Activated T-helper 2 cell treated with anti-CD3 and anti-CD28 coated beads, Interferon-gamma antibody, Interleukin-2, Interleukin-4, amounts not matched to agents 10 μg/mL and 5 μg/mL and 100 μg/mL, durations not matched to agents 14 hours and 24 hours and 36 hours (primary cell): ENCODE measurements at places on chromosomes 4 and X. TPM values are rescaled to one million over a fixed set of nuclear protein-coding genes. Genes with fewer than 3 reads are reported as not detected.

TEX13B gene
- total RNA-seq, result not detected in 2 replicates

XG gene
- total RNA-seq, result not detected in 2 replicates

SMIM31 gene
- total RNA-seq, result not detected in 2 replicates

CCDC110 gene
- total RNA-seq, result not detected in 2 replicates

PNCK gene
- total RNA-seq, result 0.18 and 0.43 TPM in 2 replicates

PNMA5 gene
- not detected in 2 replicates for total RNA-seq

MTNR1A gene
- not detected in 2 replicates for total RNA-seq

HEPH gene
- total RNA-seq, result not detected in 2 replicates

PSAPL1 gene
- not detected in 2 replicates for total RNA-seq

DAPP1 gene
- 21.4 and 23.6 TPM in 2 replicates for total RNA-seq

TAF1 gene
- 48.0 and 49.6 TPM in 2 replicates for total RNA-seq

RRH gene
- 0.16 TPM in 1 of 2 replicates, not detected in the other for total RNA-seq

TEX13C gene
- not detected in 2 replicates for total RNA-seq

MED12 gene
- 71.1 and 71.3 TPM in 2 replicates for total RNA-seq

GLRA2 gene
- not detected in 2 replicates for total RNA-seq

GPRIN3 gene
- total RNA-seq, result 10.7 and 11.6 TPM in 2 replicates

LRIT3 gene
- total RNA-seq, result 0.05 and 0.07 TPM in 2 replicates

RNF128 gene
- not detected in 2 replicates for total RNA-seq
